ENCODE measurements at places on chromosomes 12 and 14. TPM values are rescaled to one million over a fixed set of nuclear protein-coding genes. Genes with fewer than 3 reads are reported as not detected.

Gene GALC
- total RNA-seq, result 25.8 TPM

Gene KRT77
- total RNA-seq, result not detected

Gene PPP2R3C
- 21.7 TPM for total RNA-seq

Gene CAPZA3
- not detected for total RNA-seq

Gene GPR65
- 2.2 TPM for total RNA-seq

Gene TNFRSF1A
- total RNA-seq, result 132 TPM

Gene TOMM20L
- total RNA-seq, result not detected

Gene C12orf54
- not detected for total RNA-seq

Gene DPPA3
- total RNA-seq, result not detected

Gene TUBA1B
- total RNA-seq, result 5,186 TPM

GRCh38 chr12:13288937-13289652 is 92.6 kb downstream of the EMP1 start:
- no peak for DNase-seq

GRCh38 chr12:81077686-81078441 is at the start of gene ACSS3:
Gene ACSS3, plus strand, starts transcription at chr12:81078079. Its CDS starts 42 bp downstream, at chr12:81078121.
- peak; percentile 6 for DNase-seq

DNA sequence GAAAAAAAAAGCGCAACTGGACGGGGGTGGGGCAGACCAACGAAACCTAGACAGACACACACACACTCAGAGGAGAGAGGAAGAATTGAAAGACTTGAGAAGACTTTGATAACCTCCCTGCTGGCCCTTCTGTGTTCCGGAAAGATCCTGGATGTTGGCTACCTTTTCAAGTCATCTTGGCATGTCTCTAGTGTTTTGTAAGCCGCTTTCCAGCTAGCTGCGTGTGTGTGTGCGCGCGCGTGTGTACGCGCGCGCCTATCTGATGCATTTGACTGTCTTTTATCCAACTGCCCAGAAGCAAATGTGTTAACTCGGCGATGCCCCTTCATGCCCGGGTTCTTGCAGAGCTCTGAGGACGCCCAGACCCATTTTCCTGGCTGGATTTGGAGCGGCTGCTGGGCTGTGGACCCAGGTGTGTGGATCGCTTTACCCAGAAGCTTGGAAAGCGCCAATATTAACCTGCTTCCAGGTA is 664 bp downstream of the LRFN5 start:
- DNase-seq, result no peak

DNA sequence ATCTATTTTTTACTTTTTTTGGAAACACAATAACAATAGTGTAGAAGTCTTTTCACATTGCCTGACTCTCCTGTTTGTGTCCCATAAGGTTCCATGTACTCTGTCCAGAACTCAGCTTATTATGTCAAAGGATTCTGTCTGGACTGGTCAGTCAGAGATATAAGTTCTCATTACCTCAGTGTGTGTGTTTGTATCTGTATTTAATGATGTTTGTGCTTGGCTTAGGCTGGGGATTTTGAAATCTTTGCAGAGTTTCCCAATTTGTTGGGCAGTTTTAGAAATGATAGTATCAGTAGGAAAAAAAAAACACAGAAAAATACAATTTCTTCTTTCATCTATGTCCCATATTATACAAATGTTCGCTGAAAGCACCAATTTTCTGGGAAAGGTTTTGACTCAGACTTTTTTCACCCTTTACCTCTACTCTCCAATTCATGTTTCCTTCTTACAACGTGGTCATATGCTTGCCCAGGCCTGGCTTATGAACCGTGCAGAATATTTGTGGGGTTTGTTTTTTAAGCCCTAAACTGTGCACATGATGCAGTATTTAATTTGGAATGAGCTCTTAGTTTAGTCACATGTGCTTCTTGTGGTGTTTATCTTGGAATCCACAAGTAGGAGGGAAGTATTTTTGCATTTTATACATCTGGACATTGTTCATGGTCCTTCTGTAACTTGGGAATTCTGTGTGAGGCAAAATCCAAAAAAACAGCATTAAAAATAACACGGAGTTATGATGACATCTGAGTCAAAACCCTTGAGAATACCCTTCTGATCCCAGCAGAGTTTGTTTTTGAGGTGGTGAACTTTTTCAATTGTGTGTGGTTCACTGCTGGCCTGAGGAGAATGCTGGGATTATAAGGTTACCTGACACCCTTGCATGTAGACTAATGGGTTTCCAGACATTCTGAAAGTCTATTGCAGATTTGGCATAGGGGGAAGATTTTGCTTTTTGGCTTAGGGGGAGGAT is 121.2 kb downstream of the RAD51B start:
- DNase-seq, result peak; percentile 30

- DNase-seq, result no peak
Observed at GRCh38 chr14:20194101-20194500, 3.4 kb downstream of the OR11G2 start.

GRCh38 chr14:85487215-85487614 is 42.7 kb upstream of the FLRT2 start:
- DNase-seq, result no peak

GRCh38 chr14:62097072-62097471 is 334.9 kb downstream of the SNAPC1 start:
- no peak for DNase-seq

- no peak for DNase-seq
Observed at GRCh38 chr12:64663015-64663414, 52.7 kb downstream of the RASSF3 start.

- peak; percentile 4 for DNase-seq
Observed at GRCh38 chr14:44204061-44204835, 302.8 kb downstream of the FSCB start.

GRCh38 chr12:95959107-95959506 is 16.0 kb downstream of the AMDHD1 start:
- DNase-seq, result no peak

GRCh38 chr12:15011162-15011561 is 38.3 kb downstream of the PDE6H start:
- DNase-seq, result no peak

- DNase-seq, result no peak
Observed at GRCh38 chr12:1103632-1104031, 112.6 kb downstream of the ERC1 start.

All from SJSA1 (cell line).